ENCODE measurements at places on chromosomes 1 and 21. TPM values are rescaled to one million over a fixed set of nuclear protein-coding genes. Genes with fewer than 3 reads are reported as not detected.

LRRC3 gene
- 0.41 TPM for polyA plus RNA-seq

CAPZB gene
- polyA plus RNA-seq, result 313 TPM

FAM72C gene
- polyA plus RNA-seq, result 0.33 TPM

GSTM3 gene
- 2.8 TPM for polyA plus RNA-seq

GRCh38 chr1:9657521-9658032, 6.0 kb downstream of the PIK3CD start:
- peak; percentile 34 for DNase-seq

DNA sequence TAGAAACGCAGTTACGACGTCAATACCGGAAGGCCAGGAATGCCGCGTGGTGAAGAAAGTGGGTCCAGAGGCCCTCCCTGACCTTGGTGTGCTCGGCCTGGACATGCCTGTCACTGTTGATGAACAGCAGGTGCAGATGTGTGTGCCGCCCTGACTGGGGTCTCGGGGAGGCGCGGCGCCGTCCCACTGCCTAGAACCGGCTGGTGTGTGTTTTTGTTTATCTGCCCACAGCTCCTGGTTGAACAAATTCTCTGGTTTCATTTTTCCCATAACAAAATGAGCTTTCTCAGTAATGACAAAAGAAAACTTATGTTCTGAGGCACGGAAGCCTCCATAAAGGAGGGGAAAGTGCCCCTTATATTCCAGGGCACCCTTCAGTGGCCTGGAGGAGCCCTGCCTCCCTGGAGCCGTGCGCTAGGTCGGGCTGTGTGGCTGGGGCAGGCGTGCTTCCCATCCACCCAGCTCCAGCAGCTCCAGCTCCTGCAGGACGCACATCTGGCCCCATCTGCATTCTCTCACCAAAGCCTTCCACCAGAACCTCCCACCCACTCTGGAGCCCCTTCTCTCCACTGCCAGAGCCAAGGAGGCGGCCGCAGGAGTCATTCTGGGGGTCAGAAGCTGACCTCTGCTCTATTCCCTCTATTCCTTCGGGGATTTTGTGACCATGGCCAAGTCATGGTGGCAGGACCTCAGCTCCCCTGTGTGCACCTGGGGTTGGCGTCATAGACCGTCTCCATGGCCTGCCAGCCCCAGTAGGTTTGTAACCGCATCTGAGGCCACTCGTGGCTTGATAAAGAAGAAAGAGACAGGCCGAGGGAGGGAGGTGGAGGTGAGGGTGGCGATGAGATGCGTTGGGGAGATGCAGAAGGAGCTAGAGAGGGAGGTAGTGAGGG, 20.1 kb upstream of the COL18A1 start:
- DNase-seq, result no peak

DNA sequence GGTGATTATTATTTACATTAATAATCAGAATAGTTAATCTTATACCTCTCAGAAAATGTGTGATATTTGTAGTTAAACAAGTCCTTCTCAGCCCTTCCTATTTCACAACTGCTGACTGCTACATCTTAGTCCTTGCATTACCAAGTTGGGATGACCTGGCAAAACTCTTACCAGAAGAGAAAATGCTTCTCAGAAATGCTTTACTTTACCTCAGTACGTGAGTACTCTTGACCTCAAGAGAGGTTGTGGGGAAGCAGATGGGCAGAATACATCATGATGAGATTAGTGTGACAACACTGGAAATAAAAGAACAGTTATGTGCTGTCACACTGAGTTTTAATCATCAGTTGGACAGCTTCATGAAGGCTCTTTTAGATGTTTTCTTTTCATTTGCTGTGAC, 16.2 kb downstream of the CFAP126 start:
- peak; percentile 47 for DNase-seq

DNA sequence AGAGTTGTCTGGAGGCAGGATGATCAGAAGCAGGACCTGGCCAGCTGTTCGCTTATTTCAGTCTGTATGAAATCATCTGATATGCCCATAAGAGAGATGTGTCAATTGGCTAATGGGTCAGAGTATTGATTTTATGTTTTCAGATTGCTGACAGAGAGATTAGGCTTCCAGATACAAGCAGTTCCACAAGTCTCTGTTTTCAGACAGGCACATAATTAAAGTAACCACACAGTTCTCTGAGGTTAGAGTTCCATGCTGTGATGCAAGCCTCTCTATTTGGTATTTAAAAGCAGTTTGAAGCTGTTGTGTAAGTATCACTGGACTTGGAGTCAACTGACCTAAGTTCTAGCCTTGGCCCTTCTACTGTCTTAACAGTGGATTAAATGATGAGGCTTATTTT, 50.1 kb downstream of the ATF6 start:
- DNase-seq, result no peak

DNA sequence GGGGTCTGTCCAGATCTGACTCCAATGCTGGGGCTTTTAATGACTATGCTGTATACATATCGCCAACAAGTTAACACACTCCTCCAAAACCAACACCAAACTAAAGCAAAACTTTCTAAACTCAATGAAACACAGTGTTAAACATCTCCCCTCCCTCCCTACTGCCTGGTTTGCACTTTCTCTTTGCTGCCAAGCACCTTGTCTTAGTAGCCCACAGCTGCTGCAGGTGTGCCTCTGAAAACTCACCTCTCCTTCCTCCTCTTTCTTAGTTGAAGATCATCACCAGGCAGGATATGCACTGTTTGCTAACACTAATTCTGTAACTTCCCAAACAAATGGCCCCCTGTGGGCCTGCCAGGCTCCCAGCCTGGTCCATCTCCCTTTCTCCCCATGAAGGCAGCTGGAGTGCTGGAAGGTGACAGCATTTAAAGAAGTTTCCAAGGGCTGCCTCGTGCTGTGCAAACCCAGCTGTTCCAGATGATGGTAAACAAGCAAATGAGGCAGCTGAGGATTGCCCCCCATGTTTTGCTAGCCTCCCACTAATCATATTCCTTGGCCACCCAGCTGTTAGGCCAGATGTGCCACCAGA, 213.7 kb downstream of the ASTN1 start:
- no peak for DNase-seq

GRCh38 chr1:204453141-204453772, 41.3 kb downstream of the PIK3C2B start:
- DNase-seq, result no peak

- DNase-seq, result peak; percentile 12
Measured at GRCh38 chr1:211469938-211470529, 21.9 kb downstream of the RD3 start.

GRCh38 chr1:212485913-212486618, 53.3 kb downstream of the NENF start:
- DNase-seq, result peak; percentile 98

GRCh38 chr1:248860007-248860406, 1.1 kb upstream of the ZNF692 start:
- DNase-seq, result no peak

- DNase-seq, result no peak
Measured at GRCh38 chr1:63198871-63199394, 123.4 kb upstream of the FOXD3 start.
